ENCODE measurements at places on chromosomes 13 and 19.

- DNase-seq = no peak
These were observed 1.8 kb downstream of the PIP5K1C start for GRCh38 chr19:3698386-3698950.

GRCh38 chr13:114121496-114122126 lies 10.8 kb downstream of the RASA3 start:
- no peak for DNase-seq

DNA sequence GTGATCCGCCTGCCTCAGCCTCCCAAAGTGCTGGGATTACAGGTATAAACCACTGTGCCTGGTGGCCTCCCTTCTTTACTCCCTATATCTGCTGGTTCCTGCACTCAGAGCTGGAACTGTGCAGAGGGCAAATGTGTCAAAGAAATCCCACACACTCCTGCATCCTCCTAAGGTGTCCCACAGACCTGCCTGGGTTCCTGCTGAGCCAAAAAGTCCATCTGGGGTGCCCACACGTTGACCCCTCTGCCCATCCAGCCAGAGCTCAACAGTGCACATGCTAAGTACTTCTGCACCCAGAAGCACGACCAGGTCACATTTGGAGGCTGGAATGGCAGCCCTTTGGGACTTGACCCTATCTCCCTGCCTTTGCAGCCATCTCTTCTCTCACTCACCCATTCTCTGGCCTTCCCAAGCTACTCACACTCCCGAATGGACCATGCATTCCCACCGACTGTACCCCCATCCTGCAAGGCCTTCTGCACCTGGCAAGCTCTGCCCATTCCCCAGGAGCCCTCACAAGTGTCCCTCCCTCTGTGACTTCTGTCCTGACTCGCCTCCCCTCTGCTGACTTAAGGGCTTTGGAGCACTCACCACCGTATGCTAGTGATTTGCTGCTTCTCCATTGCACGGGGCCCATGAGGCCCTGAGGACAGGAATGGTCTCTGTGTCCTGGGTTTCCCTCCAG lies 152.1 kb downstream of the KCTD15 start:
- DNase-seq = no peak

- DNase-seq = no peak
These were observed 15.2 kb downstream of the ERFL start for GRCh38 chr19:41912899-41913537.
